ENCODE measurements at places on chromosomes 13 and 19. TPM values are rescaled to one million over a fixed set of nuclear protein-coding genes. Genes with fewer than 3 reads are reported as not detected.

The PRSS57 gene
- not detected for total RNA-seq

DNA sequence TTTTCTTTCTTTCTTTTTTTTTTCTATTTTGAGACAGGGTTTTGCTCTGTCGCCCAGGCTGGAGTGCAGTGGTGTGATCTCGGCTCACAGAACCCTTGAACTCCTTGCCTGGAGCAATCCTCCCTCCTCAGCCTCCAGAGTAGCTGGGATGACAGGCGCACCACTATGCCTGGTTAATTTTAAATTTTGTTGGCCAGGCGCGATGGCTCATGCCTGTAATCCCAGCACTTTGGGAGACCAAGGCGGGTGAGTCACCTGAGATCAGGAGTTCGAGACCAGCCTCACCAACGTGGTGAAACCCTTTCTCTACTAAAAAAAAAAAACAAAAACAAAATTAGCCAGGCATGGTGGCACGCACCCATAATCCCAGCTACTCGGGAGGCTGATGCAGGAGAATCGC, 8.7 kb upstream of the SBNO2 start:
- H3K36me3 ChIP-seq: no peaks in the 10 kb centered on the region
- H3K27ac ChIP-seq: no peak overlapping the region
- no peak for DNase-seq
- peaks cover 40% of the 10 kb centered on the region for H3K4me1 ChIP-seq
- no peaks in the 10 kb centered on the region for H3K27me3 ChIP-seq

DNA sequence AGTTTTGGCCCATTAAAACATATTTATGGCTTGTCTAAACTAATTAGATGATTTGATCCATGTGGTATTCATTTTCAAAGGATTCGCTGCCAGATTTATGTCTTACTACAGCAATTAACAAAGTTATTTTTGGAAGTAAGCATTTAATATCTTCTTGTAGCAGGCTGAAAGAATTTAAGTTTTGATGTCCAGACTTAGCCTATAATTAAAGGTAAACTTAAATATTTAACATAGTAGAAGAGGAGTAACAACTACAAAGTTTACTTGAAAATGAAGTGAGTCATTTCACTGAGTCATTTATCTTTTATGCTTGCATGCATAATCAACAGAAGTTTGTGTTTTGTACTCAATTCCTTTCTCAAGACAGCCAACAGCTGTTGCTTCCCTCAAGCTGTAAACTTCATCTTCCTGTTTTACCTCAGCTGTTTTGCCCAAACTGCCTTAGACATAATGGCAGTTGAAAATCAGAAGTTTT, 58.1 kb downstream of the EDNRB start:
- H3K36me3 ChIP-seq: no peaks in the 10 kb centered on the region
- H3K27ac ChIP-seq: no peak overlapping the region
- DNase-seq: no peak
- no peaks in the 10 kb centered on the region for H3K27me3 ChIP-seq
- no peaks in the 10 kb centered on the region for H3K4me1 ChIP-seq
- H3K4me3 ChIP-seq: no peak overlapping the region

DNA sequence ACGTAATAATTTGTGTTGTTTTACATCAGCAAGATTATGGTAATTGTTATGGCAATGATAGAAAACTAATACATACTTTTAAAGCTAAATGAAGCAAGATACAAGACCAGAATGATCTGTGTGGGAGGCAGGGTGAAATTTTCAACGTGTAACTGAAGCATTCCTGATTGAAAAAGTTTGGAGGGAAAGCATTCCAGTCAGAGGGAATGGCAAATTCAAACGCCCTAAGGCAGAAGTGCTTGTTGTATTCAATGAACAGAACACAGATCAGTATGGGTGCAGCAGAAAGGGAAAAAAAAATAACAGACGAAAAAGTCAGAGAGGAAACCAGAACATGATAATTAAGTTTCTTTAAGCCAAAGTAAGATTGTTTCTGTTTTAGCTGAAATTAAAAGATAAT, 928.5 kb upstream of the SLITRK1 start:
- no peaks in the 10 kb centered on the region for H3K36me3 ChIP-seq
- H3K4me1 ChIP-seq: no peaks in the 10 kb centered on the region
- H3K27me3 ChIP-seq: no peaks in the 10 kb centered on the region

All from HepG2 (cell line).